ENCODE measurements at places on chromosomes 16 and 17.

DNA sequence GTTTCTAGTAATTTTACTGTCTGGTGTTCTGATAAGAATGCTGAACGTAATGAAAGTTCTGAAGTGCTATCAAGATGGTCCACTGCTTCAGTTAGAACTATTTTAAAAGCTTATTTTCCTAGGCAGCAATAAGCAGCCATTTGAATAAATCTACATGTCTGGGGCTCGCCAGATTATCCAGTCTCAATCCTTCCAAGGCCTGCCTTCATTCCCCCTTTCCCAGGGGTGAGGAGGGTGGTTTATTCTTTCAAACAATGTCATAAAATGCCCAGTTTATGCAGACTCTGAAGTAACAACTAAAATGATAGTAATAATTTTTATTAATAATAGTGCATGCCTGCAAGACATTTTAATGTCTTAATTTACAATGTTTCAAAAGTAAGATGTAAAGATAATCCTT, 2.4 kb downstream of the CDH11 start:
- no peak for DNase-seq

- DNase-seq, result no peak
These were observed 930.7 kb downstream of the CDH8 start for GRCh38 chr16:61105544-61105943.

- no peak for DNase-seq
These were observed 166.0 kb downstream of the PHKB start for GRCh38 chr16:47627085-47627639.

DNA sequence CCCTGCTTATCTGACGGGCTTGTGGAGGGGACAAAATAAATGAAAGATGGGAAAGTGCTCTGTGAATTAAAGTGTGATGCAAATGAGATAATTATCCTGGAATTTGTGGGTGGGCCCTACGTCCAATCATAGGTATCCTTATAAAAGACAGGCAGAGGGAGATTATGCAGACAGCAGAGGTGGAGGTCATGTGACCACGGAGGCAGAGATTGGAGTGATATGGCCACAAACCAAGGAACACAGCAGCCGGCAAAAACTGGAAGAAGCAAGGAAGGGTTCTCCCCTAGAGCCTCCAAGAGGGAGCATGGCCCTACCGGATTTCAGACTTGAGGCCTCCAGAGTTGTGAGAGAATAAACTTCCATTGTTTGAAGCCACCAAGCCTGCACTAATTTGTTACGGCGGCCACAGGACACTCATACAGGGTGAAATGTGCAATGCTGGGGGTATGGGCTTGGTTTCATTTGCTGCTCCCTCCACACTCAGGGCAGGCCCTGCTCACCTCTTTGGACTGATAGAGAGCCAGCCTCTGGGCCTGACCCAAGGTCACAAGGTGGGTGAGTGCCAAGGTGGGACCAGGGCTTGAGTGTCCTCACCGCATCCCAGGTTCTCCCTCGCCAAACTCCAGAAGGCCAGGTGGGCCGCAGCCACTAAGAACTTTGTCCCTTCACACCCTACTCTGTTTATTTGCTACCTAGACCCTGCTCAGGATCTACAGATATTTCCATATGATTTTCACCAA, 149.6 kb upstream of the TNRC6C start:
- no peak for DNase-seq

DNA sequence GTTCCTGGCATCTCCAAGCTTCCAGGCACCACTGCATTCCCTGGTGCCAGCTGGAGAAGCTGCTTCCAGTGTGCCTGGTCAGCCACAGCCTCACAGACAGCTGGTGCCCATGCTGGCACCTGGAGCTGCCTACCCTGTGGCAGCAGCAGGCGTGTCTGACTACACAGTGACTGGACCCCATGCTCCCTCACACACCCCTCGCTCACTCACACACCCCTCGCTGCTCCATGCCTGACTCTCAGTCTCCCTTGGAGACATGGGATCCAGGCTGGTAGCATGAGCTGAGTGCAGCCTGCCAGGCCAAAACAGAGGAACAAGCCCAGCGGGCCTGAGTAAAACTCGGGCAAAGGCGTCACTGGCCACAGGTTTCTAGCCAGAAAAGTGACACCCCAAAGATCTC, 59.1 kb upstream of the SMIM36 start:
- no peak for DNase-seq

- no peak for DNase-seq
These were observed 101.6 kb downstream of the MSI2 start for GRCh38 chr17:57357830-57358430.

DNA sequence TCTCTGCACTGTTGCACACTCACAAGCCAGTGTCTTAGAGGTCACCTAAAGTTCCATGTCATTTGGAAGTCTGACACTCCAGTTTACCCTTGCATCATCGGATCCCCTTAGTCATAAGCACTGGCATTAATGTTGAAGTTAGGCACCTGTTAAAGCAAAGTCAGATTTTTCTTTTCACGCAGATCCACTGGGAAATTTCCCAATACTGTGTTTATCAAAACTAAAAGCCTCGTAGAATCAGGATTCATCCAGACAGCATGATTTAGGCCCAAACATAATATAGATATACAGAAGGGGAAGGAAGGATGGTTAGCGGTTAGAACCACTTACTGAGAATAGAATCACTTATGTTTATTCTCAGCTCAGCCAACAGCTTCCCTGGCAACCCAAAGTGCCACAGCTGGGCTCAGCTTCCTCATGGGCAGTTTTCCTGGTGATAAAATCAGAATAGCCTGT, 30.1 kb upstream of the HAPSTR1 start:
- no peak for DNase-seq

GRCh38 chr17:63946440-63947363, 14.6 kb upstream of the CD79B start:
- DNase-seq, result no peak

DNA sequence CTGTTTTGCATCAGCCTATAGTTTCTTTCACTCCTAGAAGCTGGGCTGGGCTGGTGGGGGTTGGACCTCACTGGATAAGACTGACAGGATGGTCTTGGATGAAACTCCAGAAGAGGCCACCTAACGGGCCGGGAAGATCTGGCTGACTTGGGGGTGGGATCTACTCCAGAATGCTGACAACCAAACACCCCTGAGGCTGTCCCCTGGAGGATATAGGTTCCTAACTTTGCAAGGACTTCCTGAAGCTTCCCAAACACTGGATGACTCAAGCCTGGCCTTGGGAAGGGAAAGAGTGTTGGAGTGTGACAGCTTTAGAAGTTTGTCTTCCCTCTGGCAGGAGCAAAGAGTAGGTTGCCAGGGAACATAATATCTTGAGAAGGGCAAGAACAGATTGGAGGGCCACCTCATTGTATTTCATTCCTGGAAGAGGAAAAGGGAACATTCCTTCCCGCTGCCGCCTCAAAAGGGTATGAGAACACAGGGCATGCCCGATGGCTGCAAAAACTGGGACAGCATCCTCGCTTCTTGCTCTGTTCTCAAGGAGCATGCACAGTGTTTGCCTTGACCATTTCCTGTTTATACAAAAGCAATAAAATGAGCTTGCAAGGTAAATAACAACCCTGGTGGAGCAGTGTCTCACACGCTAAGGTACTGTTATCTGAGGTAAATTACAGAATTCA, 6.8 kb upstream of the CYB5B start:
- peak; percentile 54 for DNase-seq

GRCh38 chr17:50168319-50168718, 2.5 kb downstream of the SGCA start:
- DNase-seq, result no peak

DNA sequence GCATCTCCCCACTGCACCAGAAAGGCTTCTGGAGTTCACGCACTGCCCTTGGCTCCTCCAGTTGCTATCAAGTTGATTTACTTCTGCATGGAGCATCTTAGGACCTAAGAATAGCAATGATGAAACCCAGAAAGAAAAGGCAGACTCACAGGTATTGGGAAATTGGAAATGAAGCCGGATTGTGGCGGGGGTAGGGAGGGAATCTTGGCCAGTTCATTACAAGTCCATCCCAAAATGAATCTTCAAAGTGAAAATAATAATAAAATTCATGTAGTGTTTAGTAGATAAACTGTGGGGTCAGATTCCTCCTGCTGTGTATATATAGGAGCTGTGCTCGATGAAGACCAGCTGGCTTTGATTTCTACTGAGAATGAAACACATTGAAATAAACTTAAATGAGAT, 33.7 kb downstream of the TEKT3 start:
- DNase-seq, result no peak

DNA sequence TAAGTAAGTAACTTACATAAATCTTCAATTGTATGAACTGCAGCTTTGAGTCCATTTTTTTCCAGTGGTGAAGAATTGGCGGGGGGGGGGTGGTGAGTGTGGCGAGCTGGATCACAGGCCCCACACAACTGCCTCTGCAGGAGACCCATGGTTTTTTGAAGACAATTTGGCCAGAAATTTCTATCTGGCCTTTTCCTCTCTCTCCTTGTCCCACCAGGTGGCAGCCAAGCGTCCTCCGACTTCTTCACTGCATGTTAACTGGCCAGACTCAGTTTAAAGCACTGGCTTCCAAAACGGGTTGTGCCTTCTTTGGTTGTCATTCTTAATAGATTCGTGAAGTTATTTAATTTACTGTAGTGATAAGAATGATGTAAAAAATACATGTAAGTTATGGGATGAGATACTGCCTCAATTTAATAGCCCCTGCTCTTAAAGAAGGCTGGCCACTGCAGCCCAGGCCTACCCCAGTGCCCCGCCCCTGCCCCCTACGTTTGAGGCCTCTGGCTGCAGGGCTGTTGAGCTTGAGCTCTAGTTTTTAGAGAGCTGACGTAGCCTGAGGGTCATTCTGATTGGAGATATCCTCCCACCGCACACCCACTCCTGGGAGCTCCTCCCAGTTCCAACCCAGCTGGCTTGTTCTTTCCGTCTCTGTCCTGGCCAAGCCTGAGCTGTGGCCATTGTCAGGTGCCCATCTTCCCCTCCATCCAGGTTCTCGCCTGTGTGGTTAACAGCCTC, 36.4 kb downstream of the AKAP1 start:
- DNase-seq, result no peak

GRCh38 chr17:31595076-31595475, 203.6 kb downstream of the RAB11FIP4 start:
- no peak for DNase-seq

DNA sequence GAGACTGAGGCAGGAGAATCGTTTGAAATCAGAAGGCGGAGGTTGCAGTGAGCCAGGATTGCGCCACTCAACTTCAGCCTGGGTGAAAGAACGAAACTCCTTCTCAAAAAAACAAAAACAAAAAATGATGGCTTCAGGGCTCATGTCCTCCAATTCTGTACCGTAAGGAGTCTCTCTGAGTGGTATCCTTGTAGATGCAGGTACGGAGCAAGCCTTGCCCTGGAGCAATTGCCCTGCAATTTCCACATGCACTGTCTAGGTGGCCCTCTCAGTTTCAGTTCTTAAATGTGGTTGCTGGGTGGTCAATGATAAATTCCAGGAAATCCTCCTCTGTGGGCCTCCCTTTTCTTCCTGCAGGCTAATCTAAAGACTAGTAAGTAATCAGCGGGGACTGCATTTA, 10.6 kb downstream of the TMEM238L start:
- no peak for DNase-seq

DNA sequence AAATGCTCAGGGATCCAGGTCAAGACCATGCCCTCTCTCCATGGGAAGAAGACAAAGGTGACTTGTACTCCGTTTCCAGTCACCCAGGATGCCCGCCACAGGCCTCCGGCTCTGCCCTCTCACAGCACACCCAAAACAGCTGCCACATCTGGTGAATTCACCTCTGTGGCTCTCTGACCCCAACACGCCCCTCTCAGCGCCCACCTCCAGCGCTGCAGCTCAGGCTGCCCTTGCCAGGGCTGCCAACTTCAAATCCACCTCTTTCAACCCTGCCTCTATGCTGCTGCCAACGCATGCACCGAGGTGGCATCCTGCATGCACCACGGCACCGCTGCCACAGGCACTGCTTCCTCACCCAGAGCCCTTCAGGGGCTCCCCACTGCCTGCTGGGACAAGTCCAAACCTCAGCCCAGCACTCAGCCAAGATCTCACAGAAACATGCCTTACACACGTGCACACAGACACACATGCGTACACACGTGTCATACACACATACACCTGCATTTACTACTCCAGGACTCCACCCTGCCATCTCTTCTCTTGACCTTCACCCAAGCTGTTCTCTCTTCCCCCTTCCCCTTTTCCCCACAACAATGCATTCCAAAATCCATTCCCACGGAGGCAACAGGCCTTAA, 7.5 kb downstream of the HID1 start:
- DNase-seq, result no peak

GRCh38 chr16:82386761-82387160, 216.7 kb upstream of the MPHOSPH6 start:
- no peak for DNase-seq
